ENCODE measurements at places on chromosomes 2 and 18.

DNA sequence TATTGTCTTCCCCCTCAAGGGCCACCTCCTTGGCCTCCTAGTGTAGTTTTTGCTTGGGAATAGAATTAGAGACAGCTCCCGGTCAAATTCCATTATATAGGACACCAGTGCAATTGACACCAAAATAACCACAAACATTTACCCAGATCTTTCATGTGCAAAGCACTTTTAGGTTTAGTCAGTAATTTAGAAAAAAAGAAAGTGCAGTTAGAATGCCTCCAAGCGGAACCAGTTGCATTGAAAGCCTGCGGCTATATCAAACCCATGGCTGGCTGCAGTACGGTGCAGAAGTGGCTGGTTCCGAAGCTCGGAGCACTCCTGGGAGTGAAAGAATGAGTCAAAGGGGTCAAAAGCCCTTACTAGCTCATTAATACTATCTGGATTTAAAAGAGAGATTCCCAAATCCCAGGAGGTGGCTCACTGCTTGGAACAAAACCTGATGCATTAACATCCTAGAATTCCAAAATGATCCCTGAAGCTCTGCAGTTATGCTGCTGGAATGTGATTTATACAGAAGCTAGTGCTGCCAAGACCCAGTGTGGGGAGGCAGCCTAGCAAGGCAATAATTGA is 432.2 kb upstream of the KLHL29 start:
- no peak for DNase-seq

DNA sequence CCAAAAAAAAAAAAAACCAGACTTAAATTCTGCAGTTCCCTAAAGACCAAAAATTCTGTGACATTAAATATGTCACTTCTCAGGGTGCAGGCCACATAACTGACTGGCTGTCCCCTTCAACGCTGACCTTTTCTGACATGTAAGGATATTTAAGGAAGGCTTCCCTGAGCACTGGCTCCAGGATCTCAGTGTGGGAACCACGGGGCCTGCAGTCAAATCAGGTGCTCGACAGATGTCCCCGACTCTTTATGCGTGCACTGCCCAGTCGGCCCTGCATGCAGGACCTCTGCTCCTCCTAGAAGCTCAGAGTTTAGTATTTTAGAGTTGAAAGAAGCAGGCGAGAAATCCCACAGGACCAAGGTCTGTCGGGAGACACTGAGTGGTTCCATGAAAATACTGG is 69.4 kb upstream of the POMC start:
- no peak for DNase-seq

GRCh38 chr2:165440367-165440766 is 29.1 kb upstream of the CSRNP3 start:
- DNase-seq = peak; percentile 64

DNA sequence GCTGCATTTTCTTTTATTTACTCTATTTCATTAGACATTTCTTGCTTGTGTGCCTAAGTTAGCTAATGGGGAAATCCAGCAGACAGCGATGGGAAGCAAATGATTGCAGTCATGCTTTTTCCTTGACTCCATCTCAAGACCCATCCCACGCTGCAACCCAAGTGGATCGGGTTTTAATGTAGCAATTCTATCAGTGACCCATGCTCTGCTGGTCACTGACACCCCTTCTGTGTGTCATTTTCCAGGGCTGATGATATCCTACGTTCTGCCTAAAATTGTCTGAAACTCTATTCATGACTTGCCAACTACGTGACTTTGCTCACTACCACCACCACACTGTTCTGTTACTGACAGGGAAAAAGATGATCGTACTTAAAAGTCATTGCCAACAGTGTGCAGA is 129.8 kb downstream of the CCBE1 start:
- DNase-seq = no peak

- no peak for DNase-seq
Measured at GRCh38 chr2:45802499-45803138, 151.1 kb downstream of the PRKCE start.

DNA sequence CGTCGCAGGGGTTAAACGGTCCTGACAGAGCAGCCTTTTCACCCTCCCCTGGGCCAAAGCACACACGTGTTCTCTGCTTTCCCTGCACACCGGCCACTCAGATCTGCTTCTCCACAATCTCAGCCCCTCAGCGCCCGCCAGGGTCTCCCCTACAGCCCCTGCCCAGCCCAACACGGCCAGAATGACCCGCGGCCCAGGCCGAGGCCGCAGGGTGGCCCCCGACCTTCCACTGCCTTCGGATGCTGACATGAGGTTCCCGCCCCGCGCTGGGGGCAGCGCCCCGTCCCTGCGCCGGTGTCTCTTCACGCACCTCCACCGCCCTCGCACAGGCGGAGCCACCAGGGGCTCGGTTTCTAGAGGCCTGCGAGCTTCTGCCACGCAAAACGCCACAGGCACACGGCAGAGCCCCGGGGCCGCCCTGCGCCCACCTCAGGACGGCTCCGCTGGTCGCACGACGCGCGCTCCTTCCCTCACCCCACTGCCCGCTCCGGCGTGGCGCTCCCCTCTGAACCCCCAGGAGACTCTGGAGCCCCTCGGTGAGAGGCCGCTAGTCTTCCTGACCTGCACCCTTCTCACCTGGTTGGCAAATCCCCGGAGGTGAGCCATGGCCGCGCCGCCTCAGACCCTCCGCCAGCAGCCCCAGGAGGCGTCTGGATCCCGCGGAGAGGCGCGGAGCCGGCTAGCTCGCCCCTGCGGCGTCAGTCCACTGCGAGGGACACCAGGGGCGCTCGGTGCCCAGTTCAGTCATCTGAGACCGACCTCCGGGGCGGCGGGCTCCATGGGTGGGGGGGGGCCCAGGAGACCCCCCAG is 749 bp downstream of the STK25 start:
- peak; percentile 0 for DNase-seq

GRCh38 chr2:172270278-172271079 is 156.9 kb upstream of the ITGA6 start:
- DNase-seq = no peak

DNA sequence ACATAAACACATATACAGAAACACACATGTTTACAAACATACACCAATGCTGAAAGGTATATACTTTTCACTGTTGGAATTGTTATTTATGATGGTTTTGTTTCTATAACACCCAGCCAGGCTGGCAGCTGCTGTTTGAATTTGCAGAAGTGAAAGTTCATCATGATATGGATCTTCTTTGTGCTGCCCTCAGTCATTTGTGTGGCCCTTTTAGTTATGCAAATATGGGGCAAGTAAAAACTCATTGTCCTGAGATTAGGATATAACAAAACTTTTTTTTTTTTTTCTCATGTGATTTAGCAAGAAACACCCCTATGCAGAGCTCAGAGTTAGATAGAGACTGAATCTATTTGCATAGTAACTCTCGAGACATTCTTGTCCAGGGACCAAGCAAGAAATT is 714.1 kb downstream of the KCNJ3 start:
- no peak for DNase-seq

- peak; percentile 64 for DNase-seq
Measured at GRCh38 chr2:105403783-105404698, 5.2 kb upstream of the FHL2 start.

- DNase-seq = no peak
Measured at GRCh38 chr2:64863097-64863820, 125.9 kb upstream of the SLC1A4 start.

DNA sequence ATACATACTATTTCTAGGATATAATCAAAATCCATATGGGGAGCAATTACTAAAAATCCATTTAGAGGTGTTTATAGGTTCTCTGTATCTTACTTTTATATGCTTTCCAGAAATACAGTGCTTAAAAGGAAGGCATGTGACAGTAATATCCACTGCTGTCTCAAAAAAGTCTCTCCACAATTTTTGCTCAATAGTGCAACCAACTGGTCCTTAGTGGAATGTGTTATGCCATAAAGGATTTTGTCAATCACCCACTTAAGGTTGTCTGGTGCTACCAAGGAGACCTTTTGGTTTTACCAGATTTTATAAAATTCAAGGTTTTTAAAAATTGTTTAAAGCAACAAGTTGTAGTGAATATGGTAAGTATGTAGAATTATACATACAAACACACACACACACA is 328.5 kb upstream of the DSEL start:
- DNase-seq = no peak

GRCh38 chr18:55584201-55584600 is 3.8 kb downstream of the TCF4 start:
- no peak for DNase-seq

DNA sequence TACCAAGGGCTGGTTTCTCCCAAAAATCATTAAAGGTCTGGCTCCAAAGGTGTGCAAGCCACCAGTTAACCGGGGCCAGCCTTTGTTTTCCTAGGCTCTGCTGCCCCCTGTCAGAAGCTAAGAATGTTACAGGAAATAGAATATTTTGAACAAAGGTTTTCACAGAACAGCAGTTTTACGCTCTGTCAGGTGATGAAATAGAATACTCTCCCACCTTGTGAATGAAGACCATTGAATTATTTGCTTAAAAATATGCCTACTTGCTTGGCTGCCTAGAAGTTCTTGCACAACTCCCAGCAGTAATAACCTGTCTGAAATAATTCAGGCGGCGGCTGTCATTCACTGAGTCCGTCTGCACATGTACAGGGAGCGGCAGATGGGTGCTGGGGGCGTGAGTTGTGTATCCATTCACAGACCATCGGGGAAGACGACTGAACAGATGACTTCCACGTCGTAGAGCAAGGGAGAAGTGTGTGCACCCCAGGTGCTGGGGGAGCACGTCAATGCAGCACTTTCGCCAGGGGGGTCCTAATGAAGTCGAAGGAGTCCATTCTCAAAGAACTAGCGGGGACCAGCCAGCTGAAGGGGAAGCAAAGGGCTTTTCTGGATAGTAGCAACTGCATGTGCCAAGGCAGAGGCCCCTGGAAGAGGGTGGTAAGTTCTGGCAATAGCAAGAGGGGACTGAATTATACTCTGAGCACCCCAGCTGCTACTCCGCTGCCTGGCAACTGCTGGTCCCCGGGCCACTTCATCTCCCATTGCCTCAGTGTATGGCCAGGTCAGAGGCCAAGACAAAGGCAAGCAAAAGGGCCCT is 56.1 kb downstream of the SF3B1 start:
- no peak for DNase-seq

DNA sequence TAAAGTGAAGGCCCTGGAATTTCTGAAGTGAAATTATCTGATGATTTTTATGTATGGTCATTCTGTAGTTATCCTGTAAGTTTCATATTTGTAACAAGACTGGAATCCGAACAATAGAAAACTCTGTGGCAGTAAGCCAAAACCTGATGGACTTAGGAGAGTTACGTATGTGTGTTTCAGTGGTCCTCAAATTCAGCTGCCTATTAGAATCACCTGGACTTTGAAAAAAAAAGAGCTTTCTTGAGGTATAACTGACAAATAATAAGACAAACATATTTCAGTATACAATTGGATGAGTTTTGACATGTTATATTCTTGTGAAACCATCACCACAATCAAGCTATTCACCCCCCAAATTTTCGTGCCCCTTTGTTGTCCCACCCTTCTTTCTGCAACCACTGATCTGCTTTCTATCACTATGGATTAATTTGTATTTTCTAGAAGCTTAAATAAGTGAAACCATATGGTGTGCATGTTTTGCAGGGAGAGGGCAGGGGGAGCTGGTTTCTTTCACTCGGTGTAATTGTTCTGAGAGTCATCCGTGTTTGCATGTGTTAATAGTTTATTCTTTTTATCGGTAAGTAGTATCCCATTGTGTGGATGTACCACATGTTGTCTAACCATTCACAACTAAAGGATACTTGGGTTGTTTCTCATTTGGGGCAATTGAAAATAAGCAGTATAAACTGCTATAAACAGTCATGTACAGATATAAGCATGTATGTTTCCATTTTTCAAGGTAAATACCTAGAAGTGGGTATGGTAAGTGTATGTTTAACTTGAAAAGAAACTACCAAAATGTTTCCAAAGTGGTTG is 50.2 kb upstream of the EML4 start:
- no peak for DNase-seq

- DNase-seq = no peak
Measured at GRCh38 chr2:236975766-236976165, 109.9 kb upstream of the COPS8 start.

DNA sequence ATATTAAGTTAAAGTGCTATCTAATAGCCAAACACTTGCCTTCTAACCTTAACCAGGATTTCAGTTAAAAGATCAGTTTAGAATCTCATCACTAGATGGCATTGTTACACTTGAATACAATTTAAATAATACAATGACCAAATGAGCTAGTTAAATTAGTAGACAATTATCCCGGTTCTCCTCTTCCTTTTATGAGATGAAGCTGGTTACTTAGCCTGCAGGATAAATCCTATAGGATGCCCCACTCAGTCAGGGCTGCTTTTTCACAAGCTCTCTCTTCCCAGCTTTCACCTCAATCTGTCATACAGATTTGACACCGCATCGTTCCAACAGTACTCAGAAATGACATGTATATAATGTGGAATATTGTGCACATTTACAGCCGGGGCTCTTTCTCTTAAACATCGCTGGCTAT is 678.8 kb downstream of the KCNJ3 start:
- DNase-seq = no peak

- DNase-seq = no peak
Measured at GRCh38 chr2:121521359-121521758, 9.3 kb upstream of the RNU4ATAC start.

- no peak for DNase-seq
Measured at GRCh38 chr18:74544898-74545297, 10.6 kb downstream of the CNDP1 start.

- no peak for DNase-seq
Measured at GRCh38 chr2:2270808-2271415, 60.2 kb downstream of the MYT1L start.

DNA sequence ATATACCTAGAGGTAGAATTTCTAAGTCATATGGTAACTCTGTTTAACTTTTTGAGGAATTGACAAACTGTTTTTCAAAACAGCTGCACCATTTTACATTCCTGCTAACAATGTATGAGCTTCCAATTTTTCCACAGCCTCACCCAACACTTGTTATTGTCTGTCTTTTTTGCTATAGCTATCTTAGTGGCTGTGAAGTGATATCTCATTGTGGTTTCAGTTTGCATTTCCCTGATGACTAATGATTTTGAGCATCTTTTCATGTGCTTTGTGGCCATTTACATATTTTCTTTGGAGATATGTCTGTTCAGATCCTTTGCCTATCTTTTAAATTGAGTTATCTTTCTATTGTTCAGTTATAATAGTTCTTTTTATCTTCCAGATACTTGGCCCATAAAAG is 273.8 kb downstream of the AGPS start:
- no peak for DNase-seq

DNA sequence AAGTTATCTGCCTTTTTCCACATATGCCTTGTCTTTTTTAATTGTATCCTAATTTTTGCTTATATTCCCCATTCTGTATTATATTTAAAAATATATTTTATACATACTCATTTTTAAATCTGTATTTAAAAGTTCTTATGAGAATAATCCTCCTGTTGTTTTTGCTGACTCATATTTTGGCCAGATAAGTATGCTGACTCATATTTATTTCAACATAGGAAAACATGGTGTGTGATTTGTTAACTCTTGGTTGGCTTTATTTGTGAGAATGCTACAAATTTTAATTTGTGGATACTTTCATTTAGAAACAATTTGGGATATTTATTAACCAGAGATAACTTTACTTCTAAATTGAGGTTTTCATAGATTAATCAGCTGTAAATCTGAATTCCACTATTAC is 587.7 kb downstream of the CPS1 start:
- DNase-seq = no peak

GRCh38 chr2:143426296-143426695 is 297.1 kb downstream of the ARHGAP15 start:
- DNase-seq = peak; percentile 36

GRCh38 chr18:48090021-48090420 is 159.6 kb upstream of the SMAD2 start:
- DNase-seq = no peak

- no peak for DNase-seq
Measured at GRCh38 chr2:15982285-15983044, 42.1 kb downstream of the MYCN start.

GRCh38 chr2:239828192-239828972 is 196.8 kb downstream of the NDUFA10 start:
- no peak for DNase-seq

GRCh38 chr18:63570721-63571120 is 16.4 kb upstream of the SERPINB13 start:
- no peak for DNase-seq
